NCI-H69 (cell line): ENCODE measurements at places on chromosomes 1 and 21.

DNA sequence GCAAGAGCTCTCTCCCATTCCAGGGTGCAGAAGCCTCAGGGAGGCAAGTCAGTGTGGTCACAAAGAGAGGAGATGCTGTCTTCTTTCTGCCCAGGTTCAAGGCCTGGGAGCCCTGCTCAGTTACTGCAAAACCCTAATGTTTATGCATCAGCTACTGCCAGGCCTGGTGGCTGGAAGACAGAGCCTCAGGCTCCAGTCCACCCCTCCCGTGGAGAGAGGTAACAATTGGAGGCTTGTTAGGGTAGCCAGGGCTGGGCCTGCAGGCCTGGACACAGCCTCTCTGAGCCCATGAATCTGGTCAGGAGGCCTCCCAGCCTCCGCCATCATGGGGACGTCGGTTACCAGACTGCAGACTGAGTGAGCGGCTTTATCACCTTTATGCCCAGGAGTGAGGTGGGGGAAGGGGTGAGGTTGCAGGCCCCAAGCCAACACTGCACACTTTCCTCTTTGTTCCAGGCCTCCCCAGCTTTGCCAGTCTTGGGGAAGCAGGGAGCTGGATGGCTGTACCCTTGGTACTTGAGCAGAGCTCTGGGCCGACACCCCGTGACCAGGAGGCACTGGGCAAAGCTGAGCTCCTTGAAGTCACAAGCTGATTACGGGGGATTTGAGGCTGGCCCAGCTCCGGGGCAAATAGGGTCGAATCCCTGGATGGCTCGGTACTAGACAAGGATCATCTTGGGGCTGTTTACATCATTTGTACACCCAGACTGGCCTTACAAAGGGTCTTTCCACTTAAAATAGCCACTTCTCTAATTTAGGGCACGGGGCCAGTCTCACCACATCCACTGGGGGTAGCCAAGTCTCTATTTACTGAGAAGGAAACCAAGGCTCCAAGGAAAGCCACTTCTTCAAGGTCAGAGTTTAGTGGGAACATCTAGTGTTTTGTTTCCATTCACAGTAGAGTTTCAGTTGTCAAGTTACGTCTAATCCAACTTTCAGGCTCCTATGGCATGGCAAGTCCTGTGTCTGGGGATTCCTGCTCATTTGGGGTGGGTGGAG lies 5.2 kb downstream of the SLC2A1 start:
- no peak for DNase-seq

DNA sequence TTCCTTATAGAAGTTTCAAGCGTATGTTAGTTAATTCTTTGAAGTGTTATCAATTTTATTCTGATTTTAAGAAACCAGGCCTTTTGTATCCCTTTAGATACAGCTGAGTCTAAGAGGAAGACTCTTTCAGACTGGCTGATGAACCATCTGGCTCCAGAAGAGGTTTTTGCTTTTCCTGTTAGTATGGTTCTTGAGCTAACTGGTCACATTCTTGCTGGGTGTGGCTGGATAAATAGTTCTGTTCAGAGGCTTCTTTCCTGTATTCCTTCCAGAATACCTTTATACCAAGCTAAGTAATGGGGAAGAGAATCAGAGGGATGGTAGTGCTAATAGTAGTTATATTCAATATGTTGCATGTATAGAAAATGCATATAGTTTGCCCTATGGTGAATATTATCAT lies 12.4 kb downstream of the HS2ST1 start:
- DNase-seq = no peak

GRCh38 chr21:34126269-34126668 lies 52.9 kb downstream of the MRPS6 start:
- DNase-seq = peak; percentile 29

GRCh38 chr1:160414881-160415280 lies 14.5 kb downstream of the VANGL2 start:
- no peak for DNase-seq

GRCh38 chr1:151839457-151840403 lies at the start of gene C2CD4D:
Gene C2CD4D (minus strand): TSS chr1:151839820. CDS start chr1:151838989, 831 bp downstream.
- DNase-seq = peak; percentile 94

DNA sequence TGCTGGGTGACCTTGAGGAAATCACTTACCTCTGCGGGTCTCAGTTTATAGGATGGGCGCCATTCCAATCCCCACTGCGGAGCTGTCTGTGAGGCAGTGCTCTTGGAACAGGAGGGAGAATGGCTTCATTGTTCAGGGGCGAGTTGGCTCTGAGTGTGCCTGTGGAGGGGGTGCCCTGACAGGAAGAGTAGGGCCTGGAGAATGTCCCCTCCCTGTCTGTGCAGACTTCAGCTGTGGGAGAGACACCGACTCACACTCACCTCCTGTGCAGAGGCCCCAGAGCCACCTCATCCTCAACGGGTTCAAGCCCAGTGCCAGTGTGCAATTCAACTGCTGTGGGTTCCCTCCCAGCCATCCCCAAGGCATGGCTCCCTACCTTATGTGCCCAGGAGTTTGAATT lies 17.1 kb downstream of the ADORA1 start:
- DNase-seq = peak; percentile 10

DNA sequence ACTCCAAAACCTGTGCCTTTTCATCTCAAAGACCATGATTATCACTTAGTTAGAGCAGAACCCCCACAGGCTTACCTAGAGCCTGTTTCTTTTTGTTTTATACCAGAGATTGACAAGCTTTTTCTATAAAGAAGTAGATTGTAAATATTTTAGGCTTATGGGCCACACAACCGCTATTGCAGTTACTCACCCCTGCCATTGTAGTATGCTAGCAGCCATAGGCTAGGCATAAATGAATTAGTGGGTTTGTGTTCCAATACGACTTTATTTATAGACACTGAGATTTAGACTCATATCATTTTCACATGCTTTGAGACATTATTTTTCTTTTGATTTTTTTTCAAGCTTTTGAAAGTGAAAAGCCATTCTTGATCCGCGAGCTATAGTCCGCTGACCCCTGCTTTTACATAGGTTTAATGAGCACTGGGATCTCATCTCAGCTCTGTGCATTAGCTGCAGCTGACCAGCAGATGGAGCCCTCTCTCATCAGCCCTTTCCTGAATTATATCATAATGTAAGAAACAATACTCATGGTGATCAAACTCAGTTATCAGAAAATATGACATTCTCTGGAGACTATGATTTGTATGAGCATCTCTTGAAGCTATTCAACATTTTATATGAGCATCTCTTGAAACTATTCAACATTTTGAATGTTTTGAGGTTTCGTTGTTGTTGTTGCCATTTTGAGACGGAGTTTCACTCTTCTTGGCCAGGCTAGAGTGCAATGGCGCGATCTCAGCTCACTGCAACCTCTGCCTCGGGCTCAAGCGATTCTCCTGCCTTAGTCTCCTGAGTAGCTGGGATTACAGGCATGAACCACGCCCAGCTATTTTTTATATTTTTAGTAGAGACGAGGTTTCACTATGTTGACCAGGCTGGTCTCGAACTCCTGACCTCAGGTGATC lies 111.9 kb upstream of the L1TD1 start:
- peak; percentile 52 for DNase-seq

- DNase-seq = peak; percentile 36
Observed at GRCh38 chr1:64308866-64309265, 105.4 kb downstream of the UBE2U start.

DNA sequence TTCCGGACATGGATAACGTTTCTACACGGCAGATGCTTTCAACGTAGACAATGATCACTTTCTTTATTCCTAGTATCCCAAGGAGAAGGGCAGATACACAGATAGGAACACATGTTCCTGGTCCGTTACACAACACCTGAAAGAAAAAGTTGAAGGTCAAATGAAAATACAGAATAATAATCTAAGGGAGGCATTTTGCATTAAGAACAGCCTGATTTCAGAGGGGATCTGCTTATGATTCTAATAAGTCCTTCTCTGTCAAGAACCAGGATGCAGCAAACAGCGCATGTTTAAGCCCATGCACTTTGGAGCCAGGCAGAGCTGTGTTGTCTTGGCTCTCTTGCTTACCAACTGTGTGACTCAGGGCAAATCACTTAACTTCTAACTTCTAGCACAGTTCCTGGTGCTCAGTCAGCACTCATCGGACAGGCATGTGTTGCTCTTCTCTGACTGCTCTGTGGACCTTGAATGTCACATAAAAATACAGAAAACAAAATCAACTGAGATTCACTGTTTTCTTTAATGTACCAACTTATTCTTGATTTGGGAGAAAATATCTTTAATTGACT lies 56.3 kb upstream of the CNN3 start:
- no peak for DNase-seq
